Stimulated activated CD8-positive, alpha-beta memory T cell treated with anti-CD3 and anti-CD28 coated beads, Interleukin-2, amount 100 ng/mL, for 48 hours (primary cell): ENCODE measurements at places on chromosomes 1 and 21.
A peak's percentile ranks its signal among the peaks of the same experiment; 100 is the strongest.

GRCh38 chr21:38798081-38798480 lies 7.6 kb upstream of the ETS2 start:
- no peak for DNase-seq

DNA sequence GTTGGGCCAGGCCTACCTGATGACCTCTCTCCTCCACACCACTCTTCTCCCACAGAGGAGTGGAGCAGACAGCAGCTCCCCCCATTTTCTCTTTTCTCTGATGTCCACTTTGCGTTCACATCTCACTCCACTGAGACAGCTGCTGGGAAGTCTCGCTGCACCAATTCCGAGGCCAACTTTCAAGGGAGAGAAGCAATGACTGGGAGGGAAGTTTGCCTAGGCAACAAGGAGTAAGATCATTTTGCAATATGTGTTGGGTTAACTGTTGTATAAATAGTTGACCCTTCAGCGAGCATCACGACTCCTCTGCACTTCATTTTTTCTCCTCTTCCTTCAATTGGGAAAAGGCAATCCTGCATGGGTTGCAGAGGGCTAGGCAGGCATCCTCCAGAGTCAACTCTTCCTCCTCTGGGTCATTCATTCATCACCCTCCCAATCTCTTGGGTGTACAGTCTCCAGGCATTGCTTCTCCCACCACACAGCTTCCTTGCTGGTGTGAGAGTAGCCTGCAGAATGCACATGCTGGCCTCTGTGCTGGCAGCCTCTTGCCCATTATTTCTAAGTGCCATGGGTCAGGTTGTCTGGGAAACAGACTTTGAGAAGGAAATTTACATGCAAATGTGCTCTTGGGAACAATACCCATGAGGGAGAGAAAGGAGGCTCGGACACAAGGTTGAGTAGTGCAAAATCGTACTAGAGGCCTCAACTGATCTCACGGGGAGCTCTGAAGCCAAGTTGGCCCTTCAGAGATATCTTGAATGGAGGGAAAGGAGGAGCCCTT lies 75.8 kb upstream of the BCAR3 start:
- no peak for DNase-seq

DNA sequence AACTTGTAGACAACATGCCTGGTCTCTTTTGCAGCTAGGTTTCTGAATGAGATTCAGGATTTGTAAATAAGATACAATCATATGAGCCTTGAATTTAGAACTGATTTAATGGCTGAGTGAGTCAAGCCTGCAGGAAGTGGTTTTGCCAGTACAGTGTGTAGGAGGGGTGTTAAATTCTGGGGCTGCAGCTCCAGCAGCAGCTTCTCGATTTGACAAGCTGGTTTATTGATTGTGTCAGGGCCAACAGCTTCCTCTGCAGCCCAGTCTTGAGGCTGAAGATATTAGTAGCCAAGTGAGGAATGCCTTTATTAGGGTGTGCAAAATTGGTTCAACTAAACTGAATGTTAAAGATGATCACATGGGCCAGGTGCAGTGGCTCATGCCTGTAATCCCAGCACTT lies 11.5 kb upstream of the PLA2G5 start:
- peak; percentile 11 for DNase-seq

DNA sequence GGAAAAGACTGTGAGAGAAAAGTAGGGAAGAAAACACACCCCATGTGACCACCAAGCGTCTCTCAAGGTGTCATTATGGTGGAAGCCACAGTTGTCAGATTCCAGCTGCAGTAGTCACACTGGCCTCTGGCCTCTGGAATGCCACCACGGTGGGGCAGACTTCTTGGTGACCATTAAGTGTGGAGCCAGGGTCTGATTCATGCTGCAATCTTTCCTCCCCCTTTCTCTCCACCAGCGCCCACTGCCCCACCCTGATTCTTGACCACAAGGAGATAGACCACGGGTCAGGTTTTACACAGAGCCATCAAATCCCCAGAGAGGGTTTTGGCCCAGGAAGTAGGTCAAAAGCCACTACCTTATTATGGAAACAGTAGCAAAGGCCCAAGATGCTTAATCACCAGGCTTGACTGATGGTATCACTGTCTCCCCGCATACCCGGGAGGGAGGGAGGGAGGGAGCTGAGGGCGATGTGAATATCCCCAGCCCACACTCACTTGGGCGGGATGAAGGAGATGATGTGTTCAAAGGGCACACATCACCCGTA lies 52.7 kb upstream of the GRHL3 start:
- no peak for DNase-seq

GRCh38 chr1:30414086-30414850 lies 309.1 kb downstream of the MATN1 start:
- DNase-seq: no peak

DNA sequence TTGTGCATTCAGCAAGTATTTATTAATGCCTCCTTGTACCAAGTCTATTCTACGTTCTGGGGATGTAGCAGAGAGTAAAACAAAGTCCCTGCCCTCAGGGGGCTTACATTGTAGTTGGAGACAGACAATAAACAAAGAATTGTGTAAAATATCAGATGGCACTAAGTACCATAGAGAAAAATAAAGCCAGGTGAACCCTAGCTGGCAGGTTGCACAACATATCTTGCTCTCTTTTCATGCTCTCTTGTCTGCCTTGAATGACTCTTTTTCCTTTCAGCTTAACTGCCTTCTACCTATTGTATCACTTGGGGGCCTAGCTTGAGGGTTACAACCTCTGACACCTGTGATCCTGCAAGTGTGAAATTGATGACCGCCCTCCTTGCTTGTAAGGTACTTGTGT lies 20.7 kb upstream of the FASLG start:
- DNase-seq: no peak

DNA sequence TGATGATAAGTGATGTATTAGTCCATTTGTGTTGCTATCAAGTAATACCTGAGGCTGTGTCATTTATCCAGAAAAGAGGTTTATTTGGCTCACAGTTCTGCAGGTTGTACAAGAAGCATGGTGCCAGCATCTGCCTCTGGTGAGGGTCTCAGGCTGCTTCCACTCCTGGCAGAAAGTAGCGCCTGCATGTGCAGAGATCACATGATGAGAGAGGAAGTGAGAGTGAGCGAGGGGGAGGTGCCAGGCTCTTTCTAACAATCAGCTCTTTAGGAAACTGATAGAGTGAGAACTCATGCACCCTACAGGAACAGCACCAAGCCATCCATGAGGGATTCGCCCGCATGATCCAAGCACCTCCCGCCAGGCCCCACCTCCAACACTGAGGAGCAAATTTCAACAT lies 2.2 kb upstream of the FHAD1 start:
- no peak for DNase-seq

DNA sequence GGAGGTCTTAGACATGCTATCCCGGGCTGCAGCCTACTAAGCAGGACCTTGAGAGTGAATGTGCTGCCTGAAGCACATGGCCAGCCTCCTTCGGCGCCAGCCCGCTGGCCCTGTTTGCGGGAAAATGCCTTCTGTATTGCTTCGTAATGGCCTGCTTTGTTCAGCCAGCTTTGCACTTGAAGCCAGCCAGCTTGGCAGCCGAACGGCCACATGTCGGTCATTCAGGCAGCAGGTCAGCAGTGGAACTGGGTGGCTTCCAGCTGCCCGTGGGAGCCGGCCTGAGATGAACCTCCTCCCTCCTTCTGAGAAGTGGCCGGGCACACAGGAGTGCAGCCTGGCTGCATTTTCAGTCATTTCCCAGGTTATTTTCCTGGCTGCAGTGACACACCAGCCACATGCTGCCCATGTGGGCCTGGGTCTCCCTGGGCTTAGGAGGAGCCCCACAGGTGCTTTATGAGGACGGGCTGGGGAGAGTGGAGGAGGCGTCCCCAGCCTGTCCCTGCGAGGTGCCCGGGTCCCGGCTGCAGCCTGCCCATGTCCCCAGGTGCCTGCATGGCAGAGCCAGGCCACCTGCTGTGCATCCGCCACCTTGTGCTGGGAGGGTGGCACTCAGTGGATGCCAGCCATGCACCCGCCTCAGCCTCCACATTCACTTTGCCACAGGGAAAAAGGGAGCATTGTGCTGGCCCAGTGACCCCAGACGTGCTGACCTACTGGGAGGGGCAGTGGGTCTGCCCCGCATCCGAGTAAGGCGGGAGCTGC lies 103.5 kb downstream of the SIK1 start:
- DNase-seq: no peak

DNA sequence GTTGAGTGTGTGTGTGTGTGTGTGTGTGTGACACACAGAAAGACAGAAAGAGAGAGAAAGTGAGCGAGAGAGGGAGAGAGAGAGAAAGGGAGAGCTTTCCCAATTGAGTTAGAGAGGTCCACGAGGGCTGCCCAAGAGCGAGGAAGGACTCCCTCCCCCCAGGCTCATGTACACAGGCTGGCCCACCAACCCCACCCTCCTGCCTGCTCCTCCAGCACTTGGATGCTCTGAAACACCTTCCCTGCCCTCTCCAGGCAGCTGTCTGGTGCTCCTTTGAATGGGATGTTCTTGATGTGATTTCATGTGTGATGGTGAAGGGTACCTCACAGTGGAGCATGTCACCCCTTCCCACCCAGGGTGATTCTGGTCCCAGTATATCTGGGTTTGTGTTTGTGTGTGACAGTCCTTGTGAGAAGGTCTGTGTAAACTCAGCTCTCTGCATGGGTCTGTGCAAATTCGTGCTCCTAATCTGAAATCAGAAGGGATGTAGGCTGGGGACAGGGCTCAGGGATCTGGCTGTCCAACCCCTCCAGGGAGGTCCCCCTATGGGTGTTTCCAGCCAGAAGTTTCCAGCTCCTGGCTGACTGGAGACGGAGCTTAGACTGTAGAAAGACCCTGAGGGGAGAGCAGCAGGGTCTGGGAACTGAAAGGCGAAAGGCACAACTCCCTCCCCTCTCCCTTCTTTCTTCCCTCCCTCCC lies 6.8 kb upstream of the PEAR1 start:
- no peak for DNase-seq

GRCh38 chr21:14684071-14684470 lies 138.0 kb upstream of the SAMSN1 start:
- DNase-seq: no peak

DNA sequence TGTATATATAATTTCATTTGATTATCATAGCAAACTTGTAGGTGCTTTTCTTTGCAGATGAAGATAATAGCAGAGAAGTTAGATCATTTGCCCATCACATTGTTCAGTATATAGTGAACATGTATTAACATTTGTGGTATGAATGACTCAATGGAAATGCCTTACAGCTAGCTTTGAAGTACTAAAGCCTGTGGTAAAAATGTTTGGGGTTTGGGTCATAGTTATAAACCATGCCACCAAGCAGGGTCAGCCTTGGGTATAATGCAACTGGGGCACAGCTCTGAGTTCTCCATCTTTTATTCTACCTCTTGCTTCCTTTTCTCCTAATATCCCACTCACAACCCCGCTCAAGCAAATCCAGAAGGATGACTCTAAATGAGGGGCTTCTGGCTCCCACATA lies 141.6 kb downstream of the KCNT2 start:
- DNase-seq: no peak

GRCh38 chr1:222539951-222540597 lies 7.8 kb downstream of the HHIPL2 start:
- no peak for DNase-seq

DNA sequence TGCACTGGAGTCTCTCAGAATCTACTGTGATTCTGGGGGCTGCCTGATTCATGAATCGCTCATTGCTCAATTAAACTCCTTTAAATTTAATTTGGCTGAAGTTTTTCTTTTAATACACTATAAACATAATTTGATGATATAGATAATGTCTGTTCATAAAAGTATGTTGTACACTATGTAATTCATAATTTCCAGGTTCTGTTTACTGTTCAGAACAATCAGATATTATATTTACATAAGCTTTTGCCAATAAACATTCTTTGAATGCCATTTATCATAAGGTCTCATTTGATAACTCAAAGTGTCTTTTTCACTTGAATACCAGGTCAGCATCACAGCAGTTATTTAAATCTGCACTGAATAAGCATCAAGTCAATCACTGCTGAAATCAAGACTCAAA lies 39.6 kb downstream of the PIGK start:
- DNase-seq: no peak

GRCh38 chr1:167477986-167478385 lies 40.3 kb downstream of the CD247 start:
- DNase-seq: no peak

DNA sequence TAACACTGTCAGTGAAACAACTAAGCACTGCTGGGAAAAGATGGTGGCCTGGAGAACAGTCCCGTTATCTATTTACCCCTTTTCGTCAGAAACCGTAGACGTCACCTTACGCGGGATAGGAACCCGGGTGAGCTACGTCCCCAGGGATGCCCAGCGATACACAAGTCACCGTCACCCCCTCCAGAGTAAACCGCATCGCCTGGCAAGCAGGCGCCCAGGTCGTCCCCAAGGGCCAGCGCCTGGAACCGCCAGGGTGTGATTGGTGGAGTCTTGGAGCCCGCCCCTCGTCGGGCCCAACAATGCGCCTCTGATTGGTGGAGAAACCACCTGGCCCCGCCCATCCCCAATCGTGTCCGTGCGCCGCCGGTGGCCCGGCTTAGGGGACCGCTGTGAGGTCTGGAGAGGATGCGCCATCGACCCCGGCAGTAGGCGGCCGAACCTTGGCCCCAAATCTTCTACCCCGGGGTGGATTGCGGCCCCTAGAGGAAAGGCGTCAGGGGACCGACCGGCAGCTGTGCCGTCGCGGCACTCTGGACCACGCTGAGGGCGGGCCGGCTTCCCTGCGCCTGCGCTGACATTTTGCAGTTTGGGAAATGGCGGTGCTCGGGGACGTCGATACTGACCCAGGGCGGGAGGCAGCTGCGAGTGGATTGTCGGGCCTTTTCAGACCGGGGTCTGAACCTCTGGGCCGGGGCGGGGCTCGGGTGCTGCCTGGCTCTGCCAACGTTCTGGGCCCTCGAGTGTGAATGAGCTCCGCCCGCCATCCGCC lies 34.4 kb downstream of the SLC2A1 start:
- DNase-seq: peak; percentile 90

DNA sequence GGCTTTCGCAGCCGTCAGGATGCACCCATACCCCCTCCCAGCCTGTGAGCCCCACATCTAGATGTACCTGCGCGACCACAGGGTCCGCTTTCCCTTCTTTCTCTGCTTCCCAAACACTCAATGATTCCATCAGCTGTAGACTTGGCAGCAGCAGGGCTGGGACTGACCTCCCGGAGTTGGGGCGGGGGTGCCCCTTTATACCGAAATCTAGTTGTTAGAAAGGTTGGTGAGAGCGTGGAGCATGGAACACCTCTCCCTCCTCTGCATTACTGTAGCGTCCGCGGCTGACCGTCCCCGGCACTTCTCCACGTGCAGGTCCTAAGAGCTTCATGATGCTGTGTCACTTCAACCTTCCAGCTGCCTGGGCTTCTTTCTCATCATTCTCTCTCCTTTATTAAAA lies 21.1 kb upstream of the ACTRT2 start:
- no peak for DNase-seq
